RWPE1 (cell line): ENCODE measurements at places on chromosomes 4 and X.

GRCh38 chr4:8398347-8398746, 42.2 kb downstream of the ACOX3 start:
- no peak for DNase-seq

DNA sequence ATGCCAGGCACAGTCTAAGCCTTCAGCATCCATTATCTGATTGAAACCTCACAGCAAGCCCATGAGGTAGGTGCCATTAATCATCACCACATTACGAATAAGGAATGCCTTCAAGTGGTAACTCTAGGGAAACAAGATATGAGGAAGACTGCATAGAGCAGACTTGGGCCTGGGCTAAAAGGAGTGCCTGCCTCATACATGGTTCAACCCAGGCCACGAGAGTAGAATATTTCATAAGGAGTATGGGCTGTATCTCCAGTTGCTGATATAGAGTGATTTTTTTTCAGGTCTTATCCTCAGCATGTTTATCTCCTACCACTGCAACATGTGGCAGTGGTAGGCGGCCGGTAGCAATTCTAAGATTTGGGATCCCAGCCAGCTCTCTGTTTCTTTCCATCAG, 51.7 kb downstream of the ATP11C start:
- no peak for DNase-seq

DNA sequence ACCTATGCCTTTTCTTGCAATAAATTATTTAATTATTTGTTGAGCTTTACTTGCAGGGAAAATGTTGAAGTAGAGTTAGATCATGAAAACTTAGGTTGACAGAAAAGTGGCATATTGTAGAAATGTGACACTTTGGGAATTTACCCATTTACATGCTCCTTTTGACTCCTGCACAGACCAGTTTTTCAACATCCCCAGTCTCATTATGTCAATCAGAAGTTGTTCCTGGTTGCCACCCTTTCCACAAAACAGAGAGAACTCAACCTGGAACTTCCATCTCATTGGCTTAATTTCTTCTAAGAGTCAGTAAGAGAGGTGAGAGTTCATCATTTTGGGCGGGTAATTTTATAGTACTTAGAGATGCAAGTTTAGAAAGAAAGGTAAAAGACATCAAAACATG, 284.6 kb upstream of the ANKRD50 start:
- no peak for DNase-seq

- no peak for DNase-seq
Measured at GRCh38 chrX:118383120-118383519, 37.2 kb downstream of the WDR44 start.

DNA sequence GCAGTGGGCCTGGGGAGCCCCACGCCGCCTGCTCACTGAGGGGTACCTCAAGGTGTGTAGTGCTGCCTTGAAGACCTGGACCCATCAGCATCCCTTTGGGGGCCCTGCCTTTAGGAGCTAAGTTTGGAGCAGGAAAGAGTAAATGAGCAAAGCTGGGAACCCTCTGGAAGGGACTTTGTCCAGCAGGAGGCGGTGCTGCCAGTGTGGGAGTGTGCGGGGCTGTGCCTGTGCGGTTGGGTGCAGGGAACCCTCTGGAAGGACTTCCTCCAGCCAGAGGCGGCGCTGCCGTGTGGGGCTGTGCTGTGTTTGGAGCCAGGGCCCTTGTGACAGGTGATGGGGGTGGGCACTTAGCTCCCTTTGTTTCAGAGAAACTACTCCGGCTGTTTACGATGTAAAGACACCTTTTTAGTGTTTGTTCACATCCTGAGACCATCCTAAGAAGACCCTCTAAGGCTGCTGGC, 25.8 kb downstream of the RGS12 start:
- no peak for DNase-seq

GRCh38 chr4:88738180-88738579, 40.6 kb upstream of the NAP1L5 start:
- no peak for DNase-seq
